Astrocyte (in vitro differentiated cells and primary cell): ENCODE measurements at places on chromosomes 2 and 18. TPM values are rescaled to one million over a fixed set of nuclear protein-coding genes. Genes with fewer than 3 reads are reported as not detected.

ANO7 gene
- 5.8 and 7.1 TPM in 2 replicates for total RNA-seq

TGFBRAP1 gene
- 25.1 and 26.1 TPM in 2 replicates for total RNA-seq

CSRNP3 gene
- 5.9 and 6.5 TPM in 2 replicates for total RNA-seq

COLEC12 gene
- total RNA-seq = 11.6 and 13.2 TPM in 2 replicates

SATB2 gene
- total RNA-seq = 11.6 and 12.3 TPM in 2 replicates

MARCHF7 gene
- 104 and 105 TPM in 2 replicates for total RNA-seq

SCRN3 gene
- 18.5 and 20.1 TPM in 2 replicates for total RNA-seq

TUBA3D gene
- total RNA-seq = not detected in 2 replicates

FKBP1B gene
- total RNA-seq = 16.8 and 19.4 TPM in 2 replicates

DNPEP gene
- total RNA-seq = 44.8 and 53.9 TPM in 2 replicates

TCF4 gene
- 105 and 115 TPM in 2 replicates for total RNA-seq

EPAS1 gene
- total RNA-seq = 42.8 and 42.9 TPM in 2 replicates

FBXO48 gene
- total RNA-seq = 0.54 and 0.55 TPM in 2 replicates

ANKRD36 gene
- 17.8 and 21.5 TPM in 2 replicates for total RNA-seq

LRRTM1 gene
- not detected in 2 replicates for total RNA-seq

CDH19 gene
- not detected in 2 replicates for total RNA-seq

SCTR gene
- total RNA-seq = not detected in 2 replicates
